ENCODE measurements at places on chromosomes 6 and 20. TPM values are rescaled to one million over a fixed set of nuclear protein-coding genes. Genes with fewer than 3 reads are reported as not detected.

GTSF1L gene
- total RNA-seq = 1.3 TPM

PRL gene
- not detected for total RNA-seq

SEMG1 gene
- total RNA-seq = not detected

NHSL1 gene
- 1.4 TPM for total RNA-seq

EPPIN gene
- total RNA-seq = not detected

TULP1 gene
- total RNA-seq = not detected

SNRPB gene
- 234 TPM for total RNA-seq

SLC22A7 gene
- not detected for total RNA-seq

VSTM2L gene
- not detected for total RNA-seq

SIRPD gene
- total RNA-seq = not detected

MCCD1 gene
- total RNA-seq = not detected

TSPO2 gene
- total RNA-seq = not detected

RSPO3 gene
- total RNA-seq = not detected

FOXC1 gene
- 1.00 TPM for total RNA-seq

VGLL2 gene
- not detected for total RNA-seq

SPATS1 gene
- not detected for total RNA-seq

SLC17A9 gene
- 47.6 TPM for total RNA-seq

FAM83D gene
- 1.2 TPM for total RNA-seq

RFX6 gene
- total RNA-seq = not detected

BNIP5 gene
- total RNA-seq = 0.10 TPM

SNAP91 gene
- not detected for total RNA-seq

HBS1L gene
- total RNA-seq = 60.2 TPM

KCNK17 gene
- not detected for total RNA-seq

HTR1E gene
- not detected for total RNA-seq

BTN1A1 gene
- total RNA-seq = 0.46 TPM

ZBTB46 gene
- total RNA-seq = 0.46 TPM

PRDM13 gene
- total RNA-seq = 0.07 TPM

TTK gene
- 2.3 TPM for total RNA-seq
